ENCODE measurements at places on chromosomes 7 and 10. TPM values are rescaled to one million over a fixed set of nuclear protein-coding genes. Genes with fewer than 3 reads are reported as not detected.

- no peak for DNase-seq
Observed at GRCh38 chr10:91707236-91707635, 74.4 kb upstream of the PPP1R3C start.

STOX1 gene
- 11.5 TPM for total RNA-seq

GRCh38 chr10:120803972-120804371 is 47.2 kb upstream of the WDR11 start:
- no peak for DNase-seq

- DNase-seq = no peak
Observed at GRCh38 chr7:125876431-125876830, 946.8 kb upstream of the POT1 start.

CLDN15 gene
- total RNA-seq = 11.3 TPM

CCDC172 gene
- not detected for total RNA-seq

GRCh38 chr7:69780379-69780778 is 182.1 kb downstream of the AUTS2 start:
- no peak for DNase-seq

- no peak for DNase-seq
Observed at GRCh38 chr7:29274146-29275017, 79.8 kb downstream of the CHN2 start.

CALHM3 gene
- total RNA-seq = not detected

- no peak for DNase-seq
Observed at GRCh38 chr10:27373566-27374160, 130.4 kb upstream of the RAB18 start.

PLXDC2 gene
- 41.3 TPM for total RNA-seq

- no peak for DNase-seq
Observed at GRCh38 chr7:73482746-73483145, 39.3 kb downstream of the BAZ1B start.

DNA sequence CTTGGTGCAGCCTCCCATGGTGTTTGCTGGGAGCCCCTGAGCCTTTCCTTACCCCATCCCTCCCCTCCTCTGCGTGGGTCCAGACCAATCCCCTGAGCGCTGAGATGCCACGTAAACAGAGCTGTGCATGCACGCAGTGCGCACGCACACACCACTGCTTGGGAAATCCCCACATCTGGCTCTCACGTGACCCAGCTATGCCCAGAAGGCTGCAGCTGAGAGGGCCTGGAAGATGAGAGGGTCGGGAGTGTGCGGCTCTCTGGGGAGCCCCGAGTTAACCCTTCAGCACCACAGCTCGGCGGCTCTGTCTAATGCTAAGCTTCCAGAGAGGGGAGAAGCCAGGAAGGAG is 177.2 kb downstream of the SH3PXD2A start:
- DNase-seq = peak; percentile 93

- peak; percentile 36 for DNase-seq
Observed at GRCh38 chr10:23994459-23995046, 214.4 kb upstream of the KIAA1217 start.

- DNase-seq = no peak
Observed at GRCh38 chr10:1514681-1515080, 222.6 kb downstream of the ADARB2 start.

DNA sequence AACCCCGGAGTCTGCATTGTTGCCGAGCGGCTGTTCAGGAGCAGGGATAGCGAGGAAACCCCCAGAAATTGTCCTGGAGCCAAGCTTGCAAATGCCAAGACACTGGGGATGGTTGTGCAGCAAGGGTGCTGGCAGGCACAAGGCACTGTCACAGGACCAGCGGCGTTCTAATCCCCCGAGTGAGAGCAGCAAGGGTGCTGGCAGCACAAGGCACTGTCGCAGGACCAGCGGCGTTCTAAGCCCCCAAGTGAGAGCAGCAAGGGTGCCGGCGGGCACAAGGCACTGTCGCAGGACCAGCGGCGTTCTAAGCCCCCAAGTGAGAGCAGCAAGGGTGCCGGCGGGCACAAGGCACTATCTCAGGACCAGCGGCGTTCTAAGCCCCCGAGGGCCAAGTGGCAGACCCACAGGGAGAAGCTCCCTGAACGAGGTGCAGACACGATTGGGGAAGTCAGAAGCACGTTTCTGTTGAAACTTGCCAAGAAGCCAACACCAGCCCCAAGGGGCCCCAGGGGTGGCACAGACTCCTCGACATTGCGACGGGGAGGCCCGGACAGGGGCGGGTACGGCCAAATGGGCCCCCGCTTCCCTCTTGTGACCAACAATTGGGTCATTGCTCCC is 40.4 kb upstream of the INPP5A start:
- DNase-seq = no peak

DNA sequence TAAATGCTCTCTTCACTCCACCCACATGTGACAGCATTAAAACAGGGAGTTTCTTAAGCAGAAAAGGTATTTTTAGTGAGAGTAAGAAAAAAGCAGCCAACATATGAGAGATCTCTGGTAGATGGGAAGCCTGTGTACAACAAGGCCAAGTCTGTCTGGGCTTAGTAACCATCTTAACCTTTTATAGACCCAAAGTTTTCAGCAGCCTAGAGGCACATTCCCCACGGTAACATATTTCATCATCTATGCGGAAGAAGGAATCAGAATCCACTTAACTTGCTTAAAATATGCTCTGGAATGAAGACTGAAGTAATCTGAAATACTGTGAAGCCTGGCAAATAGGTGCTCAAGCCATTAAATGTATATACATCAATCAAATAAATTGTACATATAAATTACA is 127.8 kb downstream of the RAPGEF5 start:
- DNase-seq = no peak
